ENCODE measurements at places on chromosomes 5 and 9.

- no peak for DNase-seq
These were observed 42.8 kb upstream of the HK3 start for GRCh38 chr5:176941951-176942350.

DNA sequence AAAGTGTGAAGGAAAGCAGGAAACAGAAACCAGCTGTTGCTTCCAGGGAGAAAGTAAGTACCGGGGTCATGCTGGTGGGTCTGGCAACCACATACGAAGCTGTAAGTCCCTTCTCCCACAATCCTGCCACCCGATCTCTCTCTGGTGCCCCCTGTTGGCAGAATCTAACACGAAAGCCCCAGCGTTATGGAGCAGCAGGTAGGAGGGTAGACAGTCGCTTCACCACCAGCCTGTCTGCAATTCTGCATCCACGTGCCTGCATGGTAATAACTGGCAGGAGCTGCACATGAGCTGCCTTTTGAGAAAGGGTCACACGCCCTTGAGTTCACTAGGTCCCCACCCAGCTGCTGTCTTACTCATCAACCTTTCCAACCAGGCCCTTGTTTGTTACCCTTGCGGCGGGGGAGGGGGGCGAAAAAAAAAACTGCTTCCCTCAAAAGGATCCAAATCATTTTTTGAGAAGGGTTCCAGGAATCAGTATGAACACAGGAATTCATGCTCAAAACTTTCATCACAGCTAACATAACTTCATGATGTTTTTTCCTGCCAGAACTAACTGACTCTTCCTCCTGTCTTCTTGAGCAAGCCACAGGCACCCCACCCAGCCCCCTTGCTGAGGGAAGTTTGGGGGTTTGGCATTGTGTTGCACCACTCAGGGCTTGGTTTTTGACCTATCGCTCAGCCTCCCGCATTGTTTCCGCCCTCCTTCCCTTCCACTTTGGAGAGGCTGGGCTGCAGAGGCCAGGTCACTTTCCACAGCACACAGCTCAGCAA is 19.6 kb upstream of the TMEM252 start:
- peak; percentile 62 for DNase-seq

- DNase-seq = no peak
These were observed 597 bp upstream of the CENPH start for GRCh38 chr5:69188811-69189161.

DNA sequence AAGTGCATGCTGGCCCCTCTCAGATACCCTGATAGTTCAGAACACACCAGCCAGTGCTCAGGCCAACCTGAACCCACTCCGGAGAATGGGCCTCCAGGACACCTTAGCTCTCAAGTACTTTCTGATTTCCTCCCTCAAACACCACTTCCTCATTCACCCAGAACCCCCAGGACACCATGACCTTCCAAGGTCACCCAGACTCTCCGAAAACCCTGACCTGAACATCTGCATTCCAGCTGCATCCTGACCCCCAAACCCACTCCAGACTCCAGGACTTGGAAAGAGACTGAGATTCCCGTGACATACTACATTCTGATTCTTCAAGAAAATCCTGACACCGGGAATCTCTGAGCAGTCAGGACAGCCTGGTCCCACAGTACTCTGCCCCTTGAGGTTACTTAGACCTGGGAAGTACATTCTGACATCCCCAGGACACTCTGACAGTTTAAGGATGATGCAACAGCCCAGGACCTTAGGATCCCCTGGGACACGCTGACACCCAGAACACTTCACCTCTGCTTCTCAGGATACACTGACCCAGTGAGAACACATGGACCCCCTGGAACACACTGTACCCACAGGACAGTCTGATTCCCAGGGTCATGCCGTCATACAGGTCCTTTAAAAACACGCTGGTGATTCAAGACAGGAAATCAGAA is 747 bp upstream of the PROP1 start:
- DNase-seq = no peak

GRCh38 chr9:12785260-12785770 is 10.5 kb downstream of the LURAP1L start:
- DNase-seq = no peak

- no peak for DNase-seq
These were observed 262.1 kb upstream of the RPS23 start for GRCh38 chr5:82540301-82540700.

DNA sequence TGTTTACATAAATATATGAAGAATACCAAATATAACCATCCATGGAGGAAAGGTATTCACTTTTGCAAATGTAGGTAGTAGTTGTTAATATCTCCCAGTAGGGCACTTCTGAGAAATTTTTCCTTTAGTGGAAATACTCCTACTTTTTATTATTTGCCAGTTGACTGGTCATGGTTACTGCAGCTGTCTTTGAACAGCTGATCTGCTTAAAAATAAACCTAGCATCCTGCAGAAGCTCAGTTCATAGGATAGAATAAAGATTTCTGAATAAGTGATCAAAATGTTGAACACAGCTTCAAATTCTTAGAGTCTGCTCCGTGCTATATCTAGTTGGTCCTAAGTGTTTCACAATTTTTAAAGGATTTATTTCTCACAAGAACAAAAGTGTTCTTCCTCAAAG is 270.7 kb upstream of the TRPC7 start:
- DNase-seq = no peak

Data from activated CD4-positive, alpha-beta T cell treated with anti-CD3 and anti-CD28 coated beads, Interleukin-2, amount 50 U/mL, for 16 hours (primary cell).